ENCODE measurements at places on chromosomes 7 and 10. TPM values are rescaled to one million over a fixed set of nuclear protein-coding genes. Genes with fewer than 3 reads are reported as not detected.
A peak's percentile ranks its signal among the peaks of the same experiment; 100 is the strongest.

DNA sequence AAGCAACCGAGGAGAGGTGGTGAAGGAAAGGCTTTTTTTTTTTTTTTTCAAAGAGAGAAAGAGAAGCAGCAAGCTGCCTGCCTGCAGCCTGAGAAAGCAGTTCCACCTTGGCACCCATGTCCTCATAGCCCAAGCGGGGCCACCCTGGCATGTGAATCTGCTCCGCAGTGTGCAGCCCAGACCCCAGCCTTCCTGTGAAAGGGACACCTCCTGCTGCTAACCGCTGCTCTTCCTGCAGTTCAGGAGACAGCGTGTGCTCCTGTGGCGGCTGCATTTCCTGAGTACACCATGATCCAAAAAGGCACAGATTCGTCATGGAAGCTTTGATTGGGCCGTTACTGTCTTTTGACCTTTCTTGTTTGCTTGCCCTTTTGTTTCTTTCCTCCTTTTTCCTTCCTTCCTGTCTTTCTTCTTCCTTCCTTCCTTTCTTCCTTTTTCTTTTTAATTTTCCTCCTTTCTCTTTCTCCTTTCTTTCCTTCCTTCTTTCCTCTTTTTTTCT lies 38.1 kb downstream of the IKZF1 start:
- peak; percentile 61 for DNase-seq

Gene TAS2R4
- 1.9 TPM for total RNA-seq

GRCh38 chr7:100107890-100108289 lies 6.4 kb downstream of the AP4M1 start:
- no peak for DNase-seq

Gene DOCK4
- total RNA-seq, result 1.4 TPM

DNA sequence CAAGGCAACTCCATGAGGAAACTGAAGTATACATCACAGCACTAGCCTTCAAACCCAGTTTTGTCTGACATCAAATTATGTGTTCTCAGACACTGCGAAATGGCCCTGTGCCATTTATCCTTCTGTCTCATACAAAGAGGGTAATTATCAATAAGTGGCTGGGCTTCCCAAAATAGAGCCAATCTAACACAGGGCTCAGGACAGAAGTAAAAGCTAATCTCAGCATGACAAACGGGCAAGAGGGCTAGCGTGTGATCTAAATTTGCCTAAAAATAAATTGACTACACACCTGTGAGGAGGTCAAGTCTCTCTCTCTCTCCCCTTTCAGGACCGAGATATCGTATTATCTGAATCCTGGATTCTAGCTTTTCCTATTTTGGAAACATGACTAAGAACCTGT lies 67.2 kb downstream of the DGKB start:
- DNase-seq, result no peak

DNA sequence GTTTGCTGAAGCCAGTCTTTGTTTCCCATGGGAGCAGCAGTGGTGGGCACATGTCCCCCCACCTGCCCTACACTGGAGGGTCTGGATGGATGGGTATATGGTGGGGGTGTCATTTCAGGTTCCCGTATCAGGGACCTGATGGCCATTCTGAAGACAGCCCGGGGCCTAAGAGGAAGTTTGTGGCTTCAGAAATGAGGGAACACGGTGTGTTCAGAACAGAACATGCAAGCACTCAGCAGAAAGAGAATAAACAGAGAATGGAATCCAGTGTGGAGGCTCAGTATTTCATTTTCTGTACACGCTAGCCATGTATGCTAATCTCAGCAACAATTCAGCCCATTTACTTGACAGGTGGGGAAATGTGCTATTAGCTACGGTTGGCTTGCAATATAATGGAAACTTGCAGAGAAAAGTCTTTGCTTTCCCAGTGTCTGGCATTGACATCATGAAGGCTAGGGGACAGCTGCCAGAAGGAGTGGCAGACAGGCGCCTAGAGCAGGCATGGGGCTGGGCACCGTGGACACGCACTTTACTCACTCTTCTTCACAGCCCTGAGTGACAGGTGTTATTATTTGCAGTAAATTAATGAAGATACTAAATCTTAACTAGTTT lies 98.6 kb downstream of the ELMO1 start:
- DNase-seq, result no peak

Gene STK32C
- total RNA-seq, result 12.5 TPM

DNA sequence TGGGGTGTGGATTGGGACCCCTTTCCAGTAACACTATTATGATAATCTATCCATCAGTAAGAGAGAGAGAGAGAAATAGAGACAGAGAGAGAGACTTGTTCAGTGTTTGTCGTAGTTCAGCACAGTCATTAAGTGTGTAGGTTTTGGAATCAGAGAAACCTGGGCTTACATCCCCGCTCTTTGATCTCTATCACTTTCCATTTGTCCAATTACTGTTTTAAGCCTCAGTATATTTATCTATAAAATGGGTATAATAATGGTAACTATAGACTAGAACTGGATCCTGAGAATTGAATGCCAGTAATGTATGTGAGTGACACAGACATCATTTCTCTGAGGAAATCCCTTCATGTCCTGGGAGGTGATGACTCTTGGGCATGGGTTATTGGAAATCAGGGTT lies 460.5 kb downstream of the PLXNA4 start:
- no peak for DNase-seq

Gene NKX1-2
- not detected for total RNA-seq

Measured in activated naive CD8-positive, alpha-beta T cell treated with anti-CD3 and anti-CD28 coated beads, Interleukin-2, amount 10 ng/mL, durations not matched to agents 7 days and 5 days (primary cell).